ENCODE measurements at places on chromosomes 5 and 9.

DNA sequence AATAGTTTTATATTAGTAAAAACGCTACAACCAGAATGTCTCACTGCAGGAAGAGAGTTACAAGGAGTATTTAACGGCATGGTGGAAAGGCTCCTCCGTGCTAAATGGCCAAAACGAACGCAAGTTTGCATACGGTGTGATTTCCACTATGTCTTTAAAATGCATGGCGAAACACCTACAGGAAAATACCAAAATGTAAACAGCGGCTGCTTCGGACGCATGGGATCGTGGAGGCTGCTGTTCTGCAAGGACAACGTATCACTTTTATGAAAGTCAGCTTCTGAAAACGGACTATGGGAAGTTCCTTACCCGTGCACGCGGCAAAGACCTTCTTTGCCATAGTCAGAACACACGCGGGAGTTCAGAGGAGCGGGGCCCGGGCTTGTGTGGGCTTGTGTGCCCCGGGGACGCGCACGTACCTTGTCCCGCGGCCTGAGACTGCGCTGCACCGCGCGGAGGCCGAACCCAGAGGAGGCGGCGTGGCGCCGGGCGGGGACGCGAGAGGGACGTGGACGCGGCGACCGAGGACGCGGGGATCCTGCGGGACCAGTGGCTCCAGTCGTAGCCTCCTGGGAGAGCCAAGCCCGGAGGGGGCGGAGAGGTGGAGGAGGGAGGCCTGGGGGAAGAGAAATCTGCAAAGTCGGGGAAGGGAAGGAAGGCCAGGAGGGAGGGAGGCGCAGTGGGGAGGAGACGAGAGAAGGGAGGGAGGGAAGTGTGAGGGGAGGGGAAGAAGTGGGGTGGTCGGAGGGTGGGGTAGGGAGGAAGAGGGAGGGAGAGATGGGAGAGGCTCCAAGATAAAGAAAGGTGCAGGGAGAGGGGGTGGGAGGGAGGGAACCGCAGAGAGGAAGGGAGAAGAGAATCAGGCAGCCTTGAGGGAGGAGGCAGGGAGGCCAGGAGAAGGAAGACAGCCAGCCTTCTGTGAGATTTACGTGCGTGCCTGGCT, at the start of gene CMBL:
Gene CMBL, minus strand, starts transcription at position 697 of the 943 bp plus-strand sequence. CDS start 17,140 bp downstream, outside the sequence.
- DNase-seq, result no peak

- DNase-seq, result no peak
Measured at GRCh38 chr5:106127985-106128384, 1542.8 kb downstream of the EFNA5 start.

- no peak for DNase-seq
Measured at GRCh38 chr9:125479846-125480615, 218.4 kb downstream of the GAPVD1 start.

DNA sequence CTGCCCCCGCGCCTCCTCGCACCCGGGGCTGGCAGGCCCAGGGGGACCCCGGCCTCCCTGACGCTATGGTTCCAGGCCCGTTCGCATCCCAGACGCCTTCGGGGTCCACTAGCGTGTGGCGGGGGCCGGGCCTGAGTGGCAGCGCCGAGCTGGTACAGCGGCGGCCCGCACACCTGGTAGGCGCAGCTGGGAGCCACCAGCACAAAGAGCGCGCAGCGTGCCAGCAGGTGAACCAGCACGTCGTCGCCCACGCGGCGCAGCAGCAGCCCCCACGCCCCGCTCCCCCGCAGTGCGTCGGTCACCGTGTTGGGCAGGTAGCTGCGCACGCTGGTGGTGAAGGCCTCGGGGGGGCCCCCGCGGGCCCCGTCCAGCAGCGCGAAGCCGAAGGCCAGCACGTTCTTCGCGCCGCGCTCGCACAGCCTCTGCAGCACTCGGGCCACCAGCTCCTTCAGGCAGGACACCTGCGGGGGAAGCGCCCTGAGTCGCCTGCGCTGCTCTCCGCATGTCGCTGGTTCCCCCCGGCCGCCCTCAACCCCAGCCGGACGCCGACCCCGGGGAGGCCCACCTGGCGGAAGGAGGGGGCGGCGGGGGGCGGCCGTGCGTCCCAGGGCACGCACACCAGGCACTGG, 548 bp downstream of the TERT start:
- no peak for DNase-seq

DNA sequence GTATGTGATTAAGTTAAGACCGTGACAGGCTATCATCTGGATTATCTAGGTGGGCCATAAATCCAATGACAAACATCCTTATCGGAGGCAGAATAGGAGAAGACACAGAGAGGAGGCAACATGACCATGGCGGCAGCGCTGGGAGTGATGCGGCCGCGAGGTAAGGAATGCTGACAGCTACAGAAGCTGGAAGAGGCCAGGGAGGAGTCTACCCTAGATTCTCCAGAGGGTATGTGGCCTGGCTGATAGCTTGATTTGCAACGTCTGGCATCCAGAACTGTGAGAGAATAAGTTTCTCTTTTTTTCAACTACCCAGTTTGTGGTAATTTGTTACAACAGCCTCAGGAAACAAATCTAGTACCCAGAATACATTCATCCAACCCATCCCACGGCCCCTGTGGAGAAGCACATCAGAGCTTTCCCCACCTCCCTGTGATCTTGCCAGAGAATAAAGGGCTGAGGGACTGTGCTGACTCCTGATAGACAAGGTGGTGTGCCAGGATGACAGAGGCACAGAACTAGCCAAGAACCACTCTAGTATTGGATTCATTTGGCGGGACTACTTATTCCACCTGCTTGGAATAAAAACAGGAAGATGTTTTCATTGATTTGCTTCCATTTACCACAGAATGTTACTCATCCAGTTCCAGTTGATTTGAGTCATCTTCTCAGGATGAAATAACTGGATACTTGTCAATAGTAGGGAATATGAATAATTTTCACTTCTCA, 187.4 kb downstream of the MAN2A1 start:
- DNase-seq, result no peak

DNA sequence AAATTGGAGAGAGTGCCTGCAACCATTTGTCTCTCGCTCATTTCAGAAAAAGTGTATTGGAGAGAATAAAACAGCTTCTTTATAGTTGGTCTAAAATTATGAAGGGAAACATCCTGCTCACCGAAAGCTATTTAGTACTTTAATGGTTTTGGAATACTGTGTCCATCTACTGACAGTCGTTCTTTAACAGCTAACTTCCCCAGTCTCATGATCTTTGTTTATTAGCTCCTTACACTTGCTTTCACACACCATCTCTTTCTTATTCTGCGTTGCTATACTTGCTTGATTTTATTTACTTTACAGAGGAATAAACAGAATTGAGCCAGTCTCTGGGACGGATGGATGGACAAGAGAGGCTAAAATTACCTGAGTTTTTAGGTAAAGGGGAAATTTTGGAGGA, 229.3 kb downstream of the CCDC171 start:
- DNase-seq, result no peak

Data from effector memory CD4-positive, alpha-beta T cell (primary cell).